ENCODE measurements at places on chromosomes 2 and 18.

DNA sequence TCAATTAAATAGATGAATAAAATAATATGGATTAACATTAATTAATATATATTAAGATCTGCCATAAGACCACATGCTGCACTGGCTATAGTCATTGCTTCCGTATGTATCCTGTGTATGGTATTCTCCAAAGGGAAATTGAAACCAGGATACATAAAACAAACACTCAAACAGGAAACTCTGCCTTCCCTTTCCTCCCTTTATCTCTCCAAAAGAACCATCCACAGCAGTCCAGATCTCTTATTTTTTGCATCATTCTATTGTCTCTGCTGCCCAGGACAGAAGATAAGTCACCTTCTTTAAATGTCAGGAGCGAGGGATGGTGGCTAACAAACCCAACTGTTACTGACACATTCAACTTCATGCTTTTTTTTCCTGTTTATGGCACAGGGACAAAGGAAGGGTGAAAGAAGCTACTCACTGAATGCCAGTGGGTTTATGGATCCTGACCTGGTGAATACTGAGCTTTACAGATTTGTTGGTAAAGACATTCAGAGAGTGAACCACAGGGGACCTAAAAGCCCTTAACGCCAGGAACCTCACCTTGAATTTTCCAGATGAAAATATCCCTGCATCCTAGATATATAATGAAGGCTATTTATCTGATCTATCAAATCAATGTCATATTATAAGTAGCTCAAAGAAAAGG, 67.5 kb downstream of the CSRNP3 start:
- ATAC-seq: no peak

- ATAC-seq: no peak
Observed at GRCh38 chr2:181682026-181682789, 1.9 kb upstream of the NEUROD1 start.

- ATAC-seq: no peak
Observed at GRCh38 chr2:173462892-173463840, 108.5 kb downstream of the CDCA7 start.

- ATAC-seq: no peak
Observed at GRCh38 chr18:25210622-25211021, 141.3 kb downstream of the ZNF521 start.

DNA sequence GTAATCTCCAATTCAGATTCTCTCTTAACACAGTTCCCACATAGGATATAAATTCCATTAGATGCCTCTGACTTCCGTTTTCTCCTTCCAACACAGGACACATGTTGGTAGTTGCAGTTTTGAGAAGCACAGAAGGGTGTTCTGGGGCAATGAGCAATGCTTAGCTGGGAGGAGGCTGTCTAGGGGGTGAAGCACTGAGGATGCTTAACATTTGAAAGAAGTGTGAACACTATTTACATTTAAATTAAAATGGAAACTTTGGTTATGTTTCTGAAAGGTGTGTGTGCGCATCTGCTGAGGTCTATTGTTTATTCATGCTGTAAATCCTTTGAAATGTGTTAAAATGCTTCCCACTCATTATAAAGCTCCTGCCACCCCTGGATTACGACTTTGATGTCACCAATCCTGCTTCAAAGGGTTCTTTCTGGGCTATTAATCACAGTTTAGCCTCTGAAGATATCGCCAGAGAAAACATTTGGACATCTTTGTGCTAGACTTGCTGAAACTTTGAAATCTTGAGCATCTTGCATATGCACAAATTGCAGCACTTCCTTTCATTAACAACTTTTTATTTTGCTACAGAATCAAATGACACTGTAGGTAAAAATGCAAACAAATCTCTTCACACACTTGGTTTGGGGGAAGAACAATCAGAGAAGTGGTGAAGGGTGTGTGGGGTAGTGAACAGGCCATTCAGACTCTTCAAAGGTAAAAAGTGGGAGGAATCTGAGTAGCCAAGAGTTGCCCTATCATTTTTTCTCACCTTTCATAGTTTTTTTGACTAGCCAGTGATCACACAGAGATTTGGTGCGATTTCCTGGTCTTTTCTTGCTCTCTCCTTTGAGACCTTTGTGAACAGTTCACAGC, 258.4 kb downstream of the MYO3B start:
- ATAC-seq: no peak

DNA sequence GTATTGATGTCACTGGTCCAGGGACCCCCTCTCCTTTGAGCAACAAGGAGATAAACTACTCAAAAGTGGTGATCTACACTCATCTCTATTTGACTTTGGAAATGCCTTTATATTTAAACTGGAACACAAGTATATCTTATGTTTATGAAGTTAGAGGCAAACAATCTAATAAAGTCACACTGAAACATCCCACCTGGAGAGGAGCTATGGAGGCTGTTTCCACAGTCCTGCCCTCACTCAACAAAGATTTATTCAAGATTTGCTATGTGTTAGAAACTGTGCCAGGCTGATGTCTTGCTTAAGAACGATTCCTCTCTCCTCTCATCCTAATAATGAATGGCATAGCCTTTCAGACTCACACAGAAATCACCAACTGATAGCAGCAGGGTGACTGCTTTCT, 140.8 kb downstream of the ALPK2 start:
- no peak for ATAC-seq

DNA sequence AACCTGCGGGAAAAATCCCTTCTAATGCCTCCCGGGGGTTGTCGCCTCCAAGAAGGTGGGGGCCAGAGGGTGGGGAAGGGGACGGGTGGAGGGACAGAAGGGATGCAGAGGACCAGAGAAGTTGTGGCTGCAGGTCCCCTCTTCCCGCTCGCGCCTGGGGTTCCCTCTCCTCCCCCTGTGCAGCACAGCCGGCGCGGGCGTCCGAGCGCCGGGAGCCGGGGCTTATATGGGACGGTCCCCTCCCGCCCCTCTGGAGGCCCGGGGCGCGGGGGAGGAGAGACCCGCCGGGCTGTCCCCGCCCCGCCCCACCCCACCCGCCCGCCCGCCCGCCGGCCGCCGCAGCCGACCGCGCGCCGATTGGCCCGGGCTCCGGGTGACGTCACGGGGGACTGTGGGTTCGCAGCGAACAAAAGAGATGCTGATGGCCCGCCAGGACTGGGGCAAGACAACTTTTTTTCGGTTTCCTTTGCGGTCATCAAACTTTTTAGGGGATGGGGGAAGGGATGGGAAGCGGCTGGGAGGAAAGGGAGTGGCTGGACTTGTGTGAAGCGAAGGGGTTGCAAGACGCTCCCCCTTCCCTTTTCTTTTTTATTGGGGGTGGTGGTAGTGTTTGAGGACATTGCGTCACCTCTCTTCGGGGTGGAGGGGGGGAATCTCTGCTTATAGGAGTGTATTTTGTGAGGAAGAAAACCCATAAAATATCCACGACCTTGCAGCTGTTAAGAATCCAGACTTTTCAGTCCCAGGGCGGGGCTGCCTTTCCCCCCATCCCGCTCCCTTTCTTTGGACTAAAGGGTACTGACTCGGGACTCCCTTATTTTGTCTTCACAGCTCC, at the start of gene FN1:
FN1 (minus strand) TSS at position 199 of the 835 bp plus-strand sequence. CDS start 266 bp downstream, outside the sequence.
- peak; percentile 55 for ATAC-seq

DNA sequence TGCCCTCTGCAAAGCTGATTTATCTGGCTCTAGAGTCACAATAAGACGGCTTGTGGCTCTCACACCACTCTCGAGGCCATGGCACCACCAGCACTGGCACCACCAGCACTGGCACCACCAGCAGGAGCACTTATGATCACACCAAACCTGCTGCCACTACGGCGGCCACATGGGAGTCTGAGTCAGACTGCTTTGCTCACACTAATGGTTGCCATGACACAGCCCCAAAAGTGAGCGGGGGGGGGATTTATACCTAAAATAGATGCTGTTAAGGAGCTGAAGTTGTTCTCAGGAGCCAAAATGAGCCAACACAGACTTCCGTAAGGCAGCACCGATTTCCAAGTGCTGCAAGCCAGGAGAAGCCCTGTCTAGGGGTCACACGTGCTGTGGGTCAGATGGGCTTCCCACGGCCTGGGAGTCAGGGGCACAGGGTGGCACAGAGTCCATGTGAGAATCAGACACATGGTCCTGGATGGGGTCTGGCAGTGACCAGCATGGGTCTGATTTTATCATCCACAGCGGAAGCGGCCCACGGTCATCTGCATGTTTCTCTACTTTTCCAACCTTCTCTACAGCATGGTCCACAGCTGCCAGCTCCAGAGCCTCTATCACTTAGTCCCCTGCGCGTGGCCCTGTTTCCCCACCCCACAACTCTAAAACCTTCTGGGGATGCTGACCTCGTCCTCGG, 16.7 kb downstream of the DNMT3A start:
- ATAC-seq: peak; percentile 53

- no peak for ATAC-seq
Observed at GRCh38 chr2:204483608-204484081, 61.6 kb upstream of the PARD3B start.

- ATAC-seq: no peak
Observed at GRCh38 chr2:231966886-231967285, 5.4 kb downstream of the DIS3L2 start.

- ATAC-seq: no peak
Observed at GRCh38 chr2:138485019-138485418, 16.6 kb upstream of the SPOPL start.

- no peak for ATAC-seq
Observed at GRCh38 chr18:55244546-55244945, 285.3 kb upstream of the CCDC68 start.

DNA sequence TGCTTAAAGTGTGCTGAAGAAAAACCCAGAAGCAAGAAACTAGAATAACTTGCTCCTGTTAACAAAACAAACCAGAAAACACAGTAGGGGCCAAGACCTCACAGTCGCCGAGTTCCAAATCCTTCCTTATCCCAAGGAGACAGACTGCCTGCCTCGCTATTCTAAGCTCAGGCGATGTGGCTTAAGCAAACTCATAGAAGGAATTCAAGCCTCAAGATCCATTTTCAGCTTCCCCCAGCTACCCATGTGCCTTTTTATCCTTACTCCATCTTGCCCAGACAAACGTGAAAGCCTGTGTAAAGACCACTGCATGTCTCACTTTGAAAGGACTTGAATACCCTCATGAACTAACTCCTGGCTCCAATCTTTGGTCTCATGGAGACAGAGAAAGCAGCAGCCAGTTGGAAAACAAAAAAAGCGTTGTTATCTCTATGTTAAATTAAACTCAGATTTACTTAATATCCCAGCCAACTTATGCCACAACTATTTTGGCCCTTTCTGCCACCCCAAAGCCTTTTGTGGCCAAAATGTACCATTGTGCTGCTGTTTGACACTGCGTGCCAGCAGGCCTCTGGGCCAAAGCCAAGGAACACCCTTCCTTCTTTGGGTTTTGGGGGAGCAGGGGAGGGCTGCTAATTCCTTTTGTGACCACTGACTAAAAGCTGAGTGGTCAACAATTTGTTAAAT, 123.2 kb upstream of the FZD5 start:
- ATAC-seq: no peak

DNA sequence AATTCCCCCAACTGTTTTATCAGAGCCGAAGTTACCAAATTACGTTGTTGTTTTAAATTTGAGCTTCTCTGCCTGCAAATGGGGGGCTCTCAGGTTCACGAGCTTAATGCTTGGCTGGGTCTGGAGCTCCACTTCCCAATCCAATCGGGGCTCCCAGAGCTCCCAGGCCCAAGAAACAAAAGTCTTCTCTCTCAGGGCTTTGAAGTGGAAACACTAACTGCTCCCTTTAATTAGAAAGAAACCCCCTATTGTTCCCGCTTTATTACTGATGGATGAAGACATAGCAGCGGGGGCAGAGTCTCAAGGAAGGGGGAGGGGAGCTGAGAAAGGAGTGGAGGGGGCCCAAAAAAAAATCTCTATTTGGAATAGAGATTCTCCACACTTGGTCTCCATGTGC, 15.6 kb upstream of the PKDCC start:
- ATAC-seq: no peak

DNA sequence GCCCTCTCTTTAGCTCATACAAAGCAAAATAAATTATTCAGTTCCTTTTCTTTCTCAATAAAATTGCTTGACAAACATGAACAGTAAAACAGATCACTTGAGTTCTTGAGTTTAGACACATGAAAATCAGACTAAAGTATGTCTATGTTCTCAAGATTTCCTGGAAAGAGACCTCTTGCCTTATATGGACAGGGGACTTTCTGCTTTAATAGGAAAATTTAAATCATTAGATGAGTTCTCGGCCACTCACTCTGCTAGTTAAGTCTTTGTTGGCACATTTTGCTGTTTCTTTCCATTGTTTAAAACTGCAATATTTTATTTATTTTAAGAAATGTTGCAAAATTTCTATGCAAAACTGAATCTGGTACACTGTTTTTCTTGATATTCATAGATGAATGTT, 207.8 kb downstream of the RND3 start:
- ATAC-seq: no peak

DNA sequence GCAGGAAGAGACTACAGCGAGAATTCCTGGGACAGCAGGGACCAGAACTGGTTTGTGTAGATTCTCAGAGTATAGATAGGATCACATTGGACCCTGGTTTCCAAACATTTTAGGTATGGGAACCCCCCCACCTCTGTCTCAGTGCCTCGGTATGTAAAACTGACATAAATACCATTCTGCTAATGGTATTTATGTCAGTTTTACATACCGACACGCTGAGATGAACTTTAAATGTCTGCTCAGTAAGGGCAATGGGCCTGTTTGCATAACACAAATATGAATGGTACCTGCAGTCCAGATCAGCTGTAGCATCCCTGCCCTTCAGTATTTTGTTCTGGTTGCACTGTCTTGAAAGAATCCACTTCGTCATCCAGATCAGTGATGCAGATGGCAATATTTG, 73.2 kb downstream of the WDSUB1 start:
- no peak for ATAC-seq

GRCh38 chr18:13999231-13999630, 83.9 kb upstream of the MC2R start:
- ATAC-seq: no peak

GRCh38 chr18:76451396-76452331, 43.4 kb downstream of the ZNF516 start:
- no peak for ATAC-seq

- ATAC-seq: no peak
Observed at GRCh38 chr18:3027370-3027891, 14.5 kb upstream of the LPIN2 start.

DNA sequence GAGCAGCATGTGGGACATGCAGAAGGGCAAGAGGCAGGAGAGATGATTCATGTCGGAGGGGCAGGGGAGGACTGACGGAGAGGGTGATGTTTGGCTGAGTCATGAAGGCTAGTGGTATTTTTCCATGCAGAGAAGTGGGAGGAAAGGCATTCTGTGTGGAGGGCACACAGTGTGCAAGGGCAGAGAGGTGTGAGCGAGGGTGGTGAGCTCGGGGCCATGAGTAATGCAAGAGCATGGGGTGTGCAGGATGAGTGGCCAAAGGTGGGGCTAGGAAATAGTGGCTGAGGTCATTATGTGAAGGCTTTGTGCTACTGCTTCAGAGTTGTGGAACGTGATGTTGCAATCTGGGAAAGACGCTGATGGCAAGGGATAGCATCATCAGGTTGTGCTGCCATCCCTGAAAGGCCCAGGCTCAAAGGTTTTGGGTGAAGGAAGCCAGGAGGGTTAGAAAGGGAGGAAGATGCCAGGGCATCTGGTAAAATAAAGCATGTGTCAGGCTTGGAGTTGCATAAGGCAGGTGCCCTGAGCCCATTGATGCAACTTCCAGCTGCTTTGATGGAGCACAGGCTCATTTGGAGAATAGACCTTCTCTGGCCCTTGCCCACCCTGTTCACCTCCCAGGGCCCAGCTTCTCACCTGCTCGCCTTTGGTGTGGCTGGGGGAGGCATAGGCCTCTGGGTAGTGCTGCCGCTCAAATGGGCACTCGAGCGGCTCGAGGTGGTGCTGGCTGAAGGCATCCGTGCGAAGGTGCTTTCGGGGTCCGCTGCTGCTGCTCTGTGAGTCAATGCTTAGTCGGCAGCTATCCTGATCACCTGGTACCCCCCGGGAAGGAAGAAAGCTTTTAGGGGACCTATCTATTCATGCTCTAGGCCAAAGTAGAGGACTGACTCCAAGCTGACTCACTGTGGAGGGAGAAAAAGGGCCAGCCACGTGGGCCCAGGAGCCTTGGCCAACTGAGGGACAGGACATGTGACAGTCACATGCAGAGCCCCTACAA, 37.5 kb downstream of the PAX8 start:
- ATAC-seq: peak; percentile 95

Data from activated CD4-positive, CD25-positive, alpha-beta regulatory T cell treated with anti-CD3 and anti-CD28 coated beads, Interleukin-2, amount 50 U/mL, for 24 hours (primary cell).